ENCODE measurements at places on chromosomes 2 and 18.

- DNase-seq: no peak
Observed at GRCh38 chr2:174929786-174930185, 75.4 kb downstream of the CHN1 start.

DNA sequence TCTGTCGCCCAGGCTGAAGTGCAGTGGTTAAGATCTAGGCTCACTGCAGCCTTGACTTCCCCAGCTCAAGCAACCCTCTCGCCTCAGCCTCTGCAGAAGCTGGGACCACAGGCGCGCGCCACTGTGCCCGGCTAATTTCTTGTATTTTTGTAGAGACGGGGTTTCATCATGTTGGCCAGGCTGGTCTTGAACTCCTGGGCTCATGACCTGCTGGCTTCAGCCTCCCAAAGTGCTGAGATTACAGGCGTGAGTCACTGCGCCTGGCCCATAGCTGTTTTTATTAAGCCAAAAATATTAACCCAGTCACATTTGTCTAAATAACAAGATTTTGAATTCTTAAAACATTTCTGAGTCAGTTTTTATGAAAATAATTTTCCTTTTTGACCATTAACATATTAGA, 6.3 kb upstream of the SFT2D3 start:
- no peak for DNase-seq

GRCh38 chr2:189835855-189836558, 51.8 kb downstream of the PMS1 start:
- DNase-seq: no peak

DNA sequence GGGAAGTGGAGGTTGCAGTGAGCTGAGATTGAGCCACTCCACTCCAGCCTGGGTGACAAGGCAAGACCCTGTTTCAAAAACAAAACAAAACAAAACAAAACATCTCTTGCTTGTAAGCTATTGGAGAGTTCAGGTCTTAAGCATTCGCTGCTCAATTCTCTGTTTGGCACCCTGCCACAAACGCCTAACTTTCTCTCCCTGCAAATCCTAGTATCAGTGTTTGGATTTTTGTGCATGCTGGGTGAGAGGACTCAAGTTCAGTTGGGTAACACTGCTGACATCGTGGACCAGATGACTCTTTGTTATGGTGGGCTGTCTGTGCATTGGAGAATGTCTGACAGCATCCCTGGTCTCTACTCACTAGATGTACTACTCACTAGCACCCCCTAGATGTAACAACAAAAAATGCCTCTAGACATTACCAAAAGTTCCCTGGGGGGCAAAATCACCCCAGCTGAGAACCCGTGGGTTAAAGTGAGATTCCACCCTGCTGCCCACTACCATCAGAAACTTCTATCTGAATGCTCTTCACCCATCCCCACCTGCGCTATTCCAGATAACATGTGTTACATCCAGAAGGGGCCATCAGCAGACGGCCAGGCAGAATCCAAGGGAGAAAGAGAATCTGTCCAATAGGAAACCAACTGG, 50.9 kb downstream of the CACNB4 start:
- DNase-seq: no peak

DNA sequence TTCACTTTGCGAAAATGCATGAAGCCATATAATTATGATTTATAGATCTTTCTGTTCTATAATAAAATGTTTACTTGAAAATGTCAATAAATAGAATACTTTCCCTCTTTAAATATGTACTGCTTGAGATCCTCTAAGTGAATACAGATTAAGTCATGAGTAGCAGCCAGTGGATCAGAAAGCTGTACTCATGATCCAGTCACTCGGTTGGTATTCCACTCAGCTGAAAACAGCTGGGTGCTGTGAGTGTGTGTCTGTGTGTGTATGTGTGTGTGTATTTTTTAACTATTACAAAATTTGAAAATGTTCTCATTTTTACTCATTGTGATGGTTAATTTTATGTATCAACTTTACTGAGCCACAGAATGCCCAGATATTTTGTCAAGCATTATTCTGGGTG, 141.6 kb upstream of the CYP26B1 start:
- DNase-seq: no peak

GRCh38 chr2:37427241-37427640, 82.8 kb downstream of the QPCT start:
- DNase-seq: no peak

DNA sequence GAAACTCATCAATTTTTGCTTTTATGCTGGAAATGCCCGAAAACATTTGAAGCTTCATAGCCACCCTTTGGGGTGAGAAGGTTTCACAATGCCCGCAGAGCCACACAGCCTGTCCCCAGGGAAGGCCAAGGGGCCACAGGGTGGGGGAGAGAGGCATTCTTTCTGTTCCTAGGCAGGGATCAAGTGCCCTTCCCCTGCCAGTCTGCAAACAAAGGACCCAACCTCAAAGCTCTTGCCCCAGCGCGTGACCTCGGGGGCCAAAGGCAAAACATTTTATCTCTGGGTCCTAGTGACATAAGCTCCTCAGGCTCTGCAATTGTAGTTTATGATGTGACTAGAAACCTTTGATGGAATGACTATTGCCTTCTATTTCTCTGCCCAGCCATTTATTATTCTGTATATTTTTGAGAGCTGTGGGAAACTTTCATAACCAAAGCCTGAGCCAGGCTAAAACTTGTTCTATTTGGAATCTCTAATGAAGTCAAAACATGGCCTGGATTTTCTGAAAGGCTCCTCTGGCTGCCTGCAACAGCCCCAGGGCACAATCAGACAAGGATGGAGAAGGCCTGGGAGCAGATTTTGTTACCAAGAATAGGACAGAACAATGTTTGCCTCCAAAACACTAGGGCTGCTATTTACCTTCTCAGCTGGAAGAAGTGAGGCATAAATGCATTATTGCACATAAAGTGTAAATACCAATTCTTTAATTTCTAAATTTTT, 137.2 kb upstream of the KCTD1 start:
- no peak for DNase-seq

DNA sequence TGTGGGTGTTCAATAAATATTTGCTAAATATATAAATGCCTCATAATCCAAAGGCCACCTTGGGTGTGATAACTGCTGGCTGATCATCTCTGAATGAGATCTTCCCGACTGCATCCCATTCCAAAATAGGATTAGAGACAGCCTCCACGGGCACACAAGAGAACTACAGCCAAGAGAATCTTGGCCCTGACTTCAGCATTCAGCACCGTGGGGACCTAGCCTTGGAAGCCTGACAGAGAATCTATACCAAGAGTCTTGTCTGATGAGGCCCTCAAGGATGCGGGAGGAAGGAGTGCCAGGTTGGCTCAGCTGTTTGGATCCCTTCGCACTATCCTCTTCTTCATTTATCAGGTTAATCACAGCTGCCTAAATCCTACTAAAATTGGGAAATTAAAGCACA, 85.8 kb downstream of the RBM43 start:
- DNase-seq: no peak

- DNase-seq: no peak
Observed at GRCh38 chr18:75087119-75088020, 121.6 kb downstream of the PTGR3 start.

GRCh38 chr2:96205888-96206287, 2.7 kb downstream of the STARD7 start:
- no peak for DNase-seq

GRCh38 chr2:233593201-233593600, 24.2 kb upstream of the UGT1A8 start:
- no peak for DNase-seq

- no peak for DNase-seq
Observed at GRCh38 chr2:12819103-12819475, 102.4 kb downstream of the TRIB2 start.

GRCh38 chr2:20062615-20063545, 11.5 kb upstream of the LAPTM4A start:
- no peak for DNase-seq

DNA sequence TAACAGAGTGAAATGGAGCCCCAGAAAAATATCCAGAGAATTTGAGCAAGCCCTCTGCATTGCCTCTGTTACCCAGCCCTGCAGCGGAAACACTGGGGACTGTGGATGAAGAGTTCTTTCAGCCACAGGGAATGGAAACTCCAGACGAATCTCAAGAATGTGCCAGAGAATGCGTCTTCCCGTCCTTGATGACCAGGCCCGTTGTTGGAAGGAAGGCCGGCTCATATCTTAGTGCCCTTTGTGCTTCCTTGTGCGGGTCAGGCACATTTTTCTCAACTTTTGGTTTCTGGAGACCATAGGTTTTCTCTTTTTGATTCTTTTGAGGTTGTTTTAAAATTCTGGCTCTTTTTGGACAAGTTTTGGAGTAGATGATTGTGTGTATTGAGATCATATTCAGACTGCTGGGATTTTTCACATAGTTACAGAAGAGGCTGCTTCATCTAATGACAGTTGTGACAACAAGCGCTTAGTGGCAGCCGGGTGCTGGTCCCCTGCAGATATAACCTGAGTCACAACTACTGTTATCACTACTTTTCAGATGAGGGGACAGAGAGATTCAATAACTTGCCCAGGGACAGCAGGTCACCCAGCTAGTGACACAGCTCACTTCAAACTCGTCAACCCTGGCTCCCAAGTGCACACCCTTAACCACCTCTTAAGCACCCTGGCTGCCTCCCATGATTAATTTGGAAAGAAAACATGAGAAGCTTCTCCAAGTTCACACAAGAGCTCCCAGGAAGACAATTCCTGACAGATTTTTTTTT, 15.7 kb downstream of the MAL start:
- DNase-seq: no peak

DNA sequence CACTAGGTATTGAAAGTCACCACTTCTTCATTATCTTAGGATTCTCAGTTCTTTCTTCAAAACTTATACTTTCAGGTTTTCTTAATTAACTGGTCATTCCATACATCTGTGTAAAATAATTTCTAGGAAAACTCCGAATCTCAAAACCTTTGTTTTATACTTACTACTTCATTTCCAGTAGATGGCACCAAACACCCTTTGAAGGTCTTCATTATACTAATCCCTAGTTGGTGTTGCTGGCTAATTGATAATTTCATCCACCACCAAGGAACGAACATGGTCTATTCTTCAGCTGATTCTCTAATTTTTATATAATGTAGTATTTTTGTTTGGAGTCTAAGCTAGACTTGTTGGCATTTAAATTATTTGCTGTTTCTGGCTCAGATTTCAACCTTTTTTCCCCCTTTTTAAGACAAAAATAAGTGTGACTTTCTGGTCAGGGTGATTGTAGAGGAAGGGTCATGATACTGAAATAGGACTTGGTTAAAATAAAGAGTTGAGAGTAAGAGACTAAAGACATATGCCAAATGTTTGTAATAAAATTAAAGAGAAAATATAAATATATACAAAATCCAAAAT, 2.8 kb upstream of the MXD1 start:
- peak; percentile 39 for DNase-seq
